Brain microvascular endothelial cell (primary cell): ENCODE measurements at places on chromosomes 4 and X.

DNA sequence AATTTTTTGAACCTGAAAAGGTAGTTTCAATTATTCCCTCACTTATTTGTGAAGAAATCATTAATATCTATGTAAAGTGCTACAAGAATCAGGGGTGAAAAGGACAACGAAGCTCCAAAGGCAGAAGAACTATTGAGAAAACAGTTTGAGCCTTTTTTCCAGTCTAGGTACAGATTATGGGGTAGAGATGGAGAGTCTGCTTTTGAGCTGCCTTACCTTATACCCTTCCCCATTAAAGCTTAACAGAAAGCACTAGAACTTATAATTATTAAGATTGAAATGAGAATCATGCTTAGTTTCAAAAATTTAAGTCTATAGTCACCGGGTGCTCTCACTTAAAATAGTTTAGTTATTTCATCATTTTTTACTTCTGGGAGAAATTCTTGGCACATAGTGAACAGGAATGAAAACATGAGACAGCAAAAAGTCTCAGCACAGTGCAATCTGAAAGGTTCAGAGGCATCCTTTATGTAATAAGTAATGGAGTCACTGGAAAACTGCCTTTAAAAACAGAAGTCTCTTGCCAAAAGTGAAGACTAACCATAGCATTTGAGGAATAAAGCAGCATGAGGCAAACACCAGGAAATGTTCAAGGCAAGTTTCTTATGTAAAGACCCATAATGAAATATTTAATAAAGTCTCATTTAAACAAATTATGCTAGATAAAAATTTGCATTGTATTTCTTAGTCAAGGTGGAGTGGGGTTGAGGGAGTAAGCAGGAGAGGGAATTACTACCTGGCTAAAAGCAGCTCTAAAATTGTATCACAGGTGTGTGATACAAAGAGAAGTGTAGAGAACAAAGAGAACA, 5.1 kb upstream of the DCLK2 start:
- peak; percentile 78 for DNase-seq

DNA sequence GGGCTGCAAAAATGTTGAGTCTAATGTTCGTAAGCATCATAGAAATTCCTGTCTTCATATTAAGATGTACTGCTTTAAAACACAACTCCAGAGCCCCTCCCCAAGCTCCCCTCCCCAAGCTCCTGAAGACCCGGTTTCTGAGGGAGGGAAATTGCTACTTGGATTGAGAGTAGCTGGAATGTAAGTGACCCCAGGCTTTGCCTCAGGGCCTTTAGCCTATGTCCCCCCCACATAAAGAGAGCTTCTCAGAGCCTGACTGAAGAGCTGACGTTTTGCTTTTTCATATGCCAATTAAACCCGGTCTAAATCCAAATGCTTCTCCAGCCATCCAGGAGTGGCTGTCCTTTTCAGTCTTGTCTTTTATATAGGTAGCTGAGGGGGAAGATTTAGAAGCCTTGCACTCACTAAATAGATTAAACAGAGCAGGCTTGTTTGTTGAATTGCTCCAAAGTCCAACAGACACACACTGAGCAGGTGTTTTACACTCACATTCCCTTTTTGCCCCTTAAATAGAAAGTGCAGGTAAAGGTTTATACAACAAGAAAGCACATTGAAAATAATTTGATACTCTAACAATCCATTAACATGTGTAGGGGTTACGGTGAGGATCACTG, 19.6 kb downstream of the ARX start:
- DNase-seq = no peak

GRCh38 chr4:102627831-102628523, 126.8 kb downstream of the NFKB1 start:
- DNase-seq = peak; percentile 80

- no peak for DNase-seq
These were observed 170.8 kb upstream of the SPANXN4 start for GRCh38 chrX:142854970-142855369.

GRCh38 chr4:81663368-81663767, 191.7 kb upstream of the RASGEF1B start:
- DNase-seq = no peak

GRCh38 chr4:53592686-53593501, 1.6 kb upstream of the LNX1 start:
- no peak for DNase-seq

- no peak for DNase-seq
These were observed 155.0 kb upstream of the SFRP2 start for GRCh38 chr4:153943738-153944415.

DNA sequence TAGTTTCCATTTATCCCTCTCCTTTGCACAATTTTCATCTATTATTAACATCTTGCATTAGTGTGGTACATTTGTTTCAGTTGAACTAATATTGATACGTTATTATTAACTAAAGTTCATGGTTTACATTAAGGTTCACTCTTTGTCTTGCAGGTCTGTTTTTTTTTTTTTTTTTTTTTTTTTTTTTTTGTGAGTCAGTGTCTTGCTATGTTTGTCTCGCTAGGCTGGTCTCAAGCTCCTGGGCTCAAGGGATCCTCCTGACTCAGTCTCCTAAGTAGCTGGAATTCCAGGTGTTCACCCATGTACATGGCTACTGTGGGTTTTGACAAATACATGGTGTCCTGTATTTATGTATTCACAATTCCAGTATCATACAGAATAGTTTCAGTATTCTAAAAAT, 6.8 kb downstream of the TBC1D19 start:
- peak; percentile 51 for DNase-seq

DNA sequence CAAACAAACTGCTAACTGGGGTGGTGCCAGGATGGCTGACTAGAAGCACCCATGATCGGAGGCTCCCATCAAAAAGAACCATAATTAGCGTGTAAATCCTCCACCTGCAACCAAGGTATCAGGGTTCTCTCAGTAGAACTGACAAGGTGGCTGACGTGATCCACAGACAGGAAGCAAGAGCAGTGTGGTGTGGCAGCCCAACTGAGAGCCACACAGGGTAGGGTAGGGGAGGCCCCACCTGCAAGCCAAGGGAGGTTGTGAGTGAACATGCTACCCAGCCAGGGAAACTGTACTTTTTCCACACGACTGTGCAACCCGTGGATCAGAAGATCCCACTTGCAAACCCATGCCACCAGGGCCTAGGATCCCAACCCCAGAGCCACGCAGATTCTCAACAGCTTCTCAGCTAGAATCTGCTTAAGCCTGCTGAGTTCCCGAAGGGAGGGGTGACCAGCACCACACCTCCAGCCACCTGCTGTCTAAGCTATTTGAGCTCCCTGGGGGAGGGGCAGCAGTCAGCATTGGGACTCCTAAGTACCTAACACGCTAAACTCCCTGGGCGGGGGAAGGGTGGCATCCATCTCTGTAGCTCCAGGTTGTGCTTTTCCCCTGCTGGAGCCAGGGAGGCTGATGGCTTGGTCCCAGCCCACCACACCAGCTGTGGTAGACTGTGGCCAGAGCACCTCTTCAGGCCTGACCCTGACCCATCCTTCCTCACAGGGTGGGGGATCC, 425.1 kb downstream of the GPM6A start:
- DNase-seq = no peak

GRCh38 chrX:118669435-118669834, 58.0 kb upstream of the IL13RA1 start:
- no peak for DNase-seq

DNA sequence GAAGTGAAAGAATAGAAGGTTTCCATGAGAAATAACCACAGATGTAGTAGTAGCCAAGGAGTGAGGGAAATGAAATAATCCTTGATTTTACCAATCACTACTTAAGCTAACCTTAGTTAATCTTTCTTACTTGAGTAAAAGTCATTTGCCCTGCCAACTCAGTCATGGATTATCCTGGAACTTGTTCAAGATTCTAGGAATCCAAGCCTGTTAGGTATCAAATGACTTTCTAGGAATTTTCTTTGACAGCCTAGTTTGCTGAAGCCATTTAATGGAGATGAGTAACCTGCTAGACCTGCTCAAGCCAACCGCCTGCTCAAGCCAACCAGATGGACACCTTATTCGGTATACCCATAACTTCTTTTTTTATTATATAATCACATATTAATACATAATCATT, 180.5 kb downstream of the KLHL13 start:
- no peak for DNase-seq

DNA sequence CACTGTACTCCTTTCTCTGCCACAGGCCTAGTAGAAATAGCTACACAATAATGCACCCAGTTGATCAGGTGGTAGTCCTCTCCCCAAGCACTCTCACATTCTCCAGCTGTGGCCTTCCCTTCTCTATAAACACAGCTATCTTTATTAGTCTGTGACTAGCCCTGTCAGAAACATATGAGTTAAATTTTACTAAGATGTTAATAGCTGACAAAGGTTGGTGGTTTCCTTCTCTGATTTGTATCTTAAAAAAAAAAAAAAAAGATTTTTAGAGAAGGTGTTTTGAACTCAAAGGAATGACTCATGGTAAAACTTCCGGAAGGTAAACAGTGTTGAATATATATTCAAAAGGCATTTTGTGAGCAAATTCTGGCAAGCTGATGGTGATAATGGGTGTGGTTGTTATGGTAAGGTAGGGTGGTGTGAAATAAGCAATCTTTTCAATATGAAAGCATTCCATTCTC, 327.4 kb downstream of the PPP3CA start:
- no peak for DNase-seq

GRCh38 chr4:184506527-184507121, 32.3 kb upstream of the IRF2 start:
- DNase-seq = no peak

- DNase-seq = no peak
These were observed 19.4 kb downstream of the FAM9C start for GRCh38 chrX:13024986-13025385.

DNA sequence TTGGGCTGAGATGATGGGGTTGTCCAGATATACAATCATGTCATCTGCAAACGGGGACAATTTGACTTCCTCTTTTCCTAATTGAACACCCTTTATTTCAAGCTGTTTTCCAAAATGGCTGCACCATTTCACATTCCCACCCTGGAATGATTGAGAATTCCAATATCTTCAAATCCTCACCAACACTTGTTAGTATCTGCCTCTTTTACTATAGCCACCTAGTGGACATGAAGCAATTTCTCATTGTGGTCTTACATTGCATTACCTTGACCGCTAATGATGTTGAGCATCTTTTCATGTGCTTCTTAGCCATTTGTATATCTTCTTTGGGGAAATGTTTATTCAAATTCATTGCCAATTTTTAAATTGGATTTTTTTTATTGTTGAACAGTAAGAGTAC, 364.8 kb downstream of the SMARCA1 start:
- DNase-seq = no peak

GRCh38 chrX:96453139-96453538, 231.5 kb upstream of the DIAPH2 start:
- no peak for DNase-seq

DNA sequence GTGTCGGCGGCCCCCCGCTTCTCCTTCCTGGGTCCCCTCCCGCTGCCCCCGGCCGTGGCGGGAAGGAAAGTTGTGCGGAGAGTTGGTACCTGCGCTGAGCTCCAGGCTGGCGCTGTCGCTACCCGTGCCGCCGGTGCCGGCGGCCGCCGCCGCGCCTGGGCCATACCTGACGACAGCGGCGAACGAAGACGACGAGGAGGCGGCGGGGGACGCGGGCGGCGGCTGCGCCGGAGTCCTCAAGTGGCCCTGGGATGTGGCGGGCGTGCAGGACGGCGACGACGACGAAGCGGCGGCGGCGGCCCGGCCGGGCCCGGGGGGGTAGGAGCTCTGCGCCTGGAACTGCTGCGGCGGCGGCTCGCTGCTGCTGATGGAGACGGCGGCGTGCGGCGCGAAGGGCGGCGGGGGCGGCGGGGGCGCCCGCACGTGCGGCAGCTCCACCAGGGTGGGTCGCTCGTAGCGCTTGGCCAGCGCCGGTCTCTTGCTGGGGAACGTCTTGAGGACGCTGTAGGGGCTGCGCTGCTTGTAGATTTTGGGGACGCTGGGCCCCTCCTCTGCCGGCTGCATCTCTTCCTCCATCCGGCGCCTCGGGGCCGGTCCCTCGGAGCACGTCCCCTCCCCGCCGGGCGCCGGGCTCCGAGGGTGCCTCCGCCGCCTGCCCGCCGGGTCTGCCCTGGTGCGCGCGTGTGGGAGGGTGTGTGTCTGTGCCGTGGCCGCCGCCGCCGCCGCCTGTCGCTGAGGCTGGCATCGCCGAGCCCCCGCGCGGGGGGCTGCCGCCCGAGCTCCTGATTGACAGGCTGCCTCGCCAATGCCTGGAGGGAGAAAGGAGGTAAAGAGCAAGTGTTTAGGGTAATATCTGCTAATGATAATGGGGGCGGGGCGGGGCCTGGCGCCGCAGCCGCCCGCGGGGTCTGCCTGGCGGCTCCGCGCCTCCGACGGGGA, 618 bp downstream of the BEND4 start:
- DNase-seq = no peak

- DNase-seq = no peak
These were observed 161.3 kb downstream of the FNIP2 start for GRCh38 chr4:158929939-158930638.

- no peak for DNase-seq
These were observed 20.9 kb upstream of the ING2 start for GRCh38 chr4:183483997-183484396.

GRCh38 chr4:158094413-158095134, 78.3 kb downstream of the GASK1B start:
- peak; percentile 83 for DNase-seq

DNA sequence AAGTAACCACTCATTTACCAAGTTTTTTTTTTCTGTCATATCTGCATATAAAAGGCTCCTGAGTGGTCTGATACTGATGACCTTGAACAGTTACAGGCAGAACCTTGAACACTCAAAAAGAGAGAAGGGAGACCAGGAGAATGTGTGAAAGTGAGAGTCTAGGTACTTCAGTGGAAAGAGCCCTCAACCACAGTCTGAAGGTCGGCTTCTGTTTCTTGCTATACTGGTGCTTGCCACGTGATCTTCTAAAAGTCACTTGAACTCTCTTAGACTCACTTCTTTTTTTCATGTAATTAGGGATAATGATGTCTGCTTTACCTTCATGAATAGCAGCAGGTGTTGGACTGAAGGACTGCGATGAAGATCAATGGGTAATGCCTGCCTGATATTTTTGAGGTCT, 22.8 kb downstream of the GABRB1 start:
- DNase-seq = no peak

- no peak for DNase-seq
These were observed 55.6 kb upstream of the SPP1 start for GRCh38 chr4:87919941-87920340.

- DNase-seq = no peak
These were observed 148.3 kb upstream of the DGKK start for GRCh38 chrX:50618788-50619558.

GRCh38 chrX:7067256-7067655, 80.3 kb upstream of the STS start:
- no peak for DNase-seq
